ENCODE measurements at places on chromosomes 3 and 15.
A peak's percentile ranks its signal among the peaks of the same experiment; 100 is the strongest.

GRCh38 chr3:190130696-190131095 lies 10.0 kb upstream of the P3H2 start:
- DNase-seq, result no peak

- no peak for DNase-seq
These were observed 42.2 kb upstream of the NR2E3 start for GRCh38 chr15:71768184-71768583.

DNA sequence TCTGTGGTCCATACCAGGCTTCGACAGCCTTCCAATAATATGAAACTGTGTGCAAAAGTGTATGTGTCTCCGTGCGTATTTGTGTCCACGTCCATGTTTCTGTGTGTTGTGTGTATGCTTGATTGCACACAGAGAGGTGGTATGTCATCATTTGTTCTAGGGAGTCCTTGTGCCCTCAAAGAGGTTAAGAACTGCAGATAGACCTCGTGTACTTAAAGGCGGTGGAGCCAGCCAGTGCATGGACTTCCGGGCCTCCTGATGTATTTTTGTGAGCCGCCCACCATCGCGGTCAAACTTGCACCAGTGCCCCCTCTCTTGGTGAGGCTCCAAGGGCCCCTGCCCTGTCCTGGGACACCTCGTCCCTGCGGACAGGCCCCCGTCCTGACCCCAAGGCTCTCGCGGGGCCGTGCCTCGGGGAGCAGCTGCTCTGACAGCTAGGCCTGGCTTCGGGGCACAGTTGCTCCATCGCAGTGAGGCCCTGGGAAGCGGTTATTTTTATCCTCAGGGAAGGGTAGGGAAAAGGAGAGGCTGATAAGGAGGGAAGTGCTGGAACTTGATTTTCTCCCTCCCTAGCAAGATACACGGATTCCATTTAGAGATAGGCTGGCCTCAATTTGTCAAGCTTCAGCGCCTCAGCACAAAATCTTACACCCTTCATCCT lies 1.2 kb upstream of the RYK start:
- peak; percentile 16 for DNase-seq

DNA sequence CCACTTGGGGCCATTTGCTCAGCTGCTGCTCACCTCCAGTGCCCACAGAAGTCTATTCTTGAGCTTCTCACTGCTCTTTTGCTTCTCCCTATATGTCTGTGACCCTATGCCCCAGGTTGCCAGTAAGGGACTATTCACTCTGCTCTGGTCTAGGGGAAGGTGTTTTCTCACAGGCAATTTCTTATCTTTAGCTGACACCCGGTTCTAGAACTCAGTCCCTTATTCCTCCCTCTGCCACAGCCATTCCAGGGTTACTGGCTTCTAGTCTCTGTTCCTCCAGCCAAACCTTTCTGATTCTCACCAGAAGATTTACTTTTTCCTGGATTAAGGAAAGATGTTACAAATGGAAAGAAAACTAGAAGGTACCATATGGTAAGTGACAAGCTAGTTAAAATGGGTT lies 574.0 kb downstream of the NTRK3 start:
- DNase-seq, result no peak

- no peak for DNase-seq
These were observed 2.6 kb downstream of the LIMD1 start for GRCh38 chr3:45597171-45597570.

GRCh38 chr15:26879706-26880105 lies 12.8 kb downstream of the GABRA5 start:
- no peak for DNase-seq

DNA sequence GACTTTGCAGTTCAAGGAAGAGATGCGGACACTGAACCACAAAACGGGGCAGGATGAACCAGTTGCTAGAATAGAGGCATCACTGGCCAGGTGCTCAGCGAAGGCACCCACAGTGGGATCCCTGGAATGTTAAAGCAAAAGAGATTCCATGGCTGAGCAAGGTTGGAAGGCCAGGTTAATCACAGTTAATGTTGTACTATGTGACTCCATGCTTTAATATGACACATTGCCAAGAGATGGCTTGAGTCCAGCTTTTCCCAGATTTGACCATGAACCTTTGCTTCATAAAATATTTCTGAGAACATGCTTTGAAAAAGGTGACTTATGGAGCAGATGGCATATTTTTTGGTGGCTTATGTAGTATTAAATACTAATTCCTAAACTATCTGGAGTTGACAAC lies 76.2 kb upstream of the CMTM7 start:
- no peak for DNase-seq

DNA sequence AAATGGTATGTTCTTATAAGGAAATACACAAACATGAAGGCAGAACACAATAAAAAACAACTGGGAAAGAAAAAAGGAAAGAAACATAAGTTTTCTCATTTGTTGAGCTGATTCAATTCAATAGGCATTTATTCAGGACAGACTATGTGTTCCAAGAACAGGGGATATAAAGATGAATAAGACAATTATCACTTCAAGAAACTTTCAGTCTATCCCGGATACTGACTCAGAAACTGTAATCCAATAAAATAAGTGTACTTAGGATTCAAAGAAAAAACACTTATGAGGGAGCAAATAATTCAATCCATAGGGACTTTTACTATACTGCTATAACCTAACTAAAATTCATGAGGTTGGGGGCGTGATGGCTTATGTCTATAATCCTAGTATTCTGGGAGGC lies 3.5 kb upstream of the POPDC2 start:
- no peak for DNase-seq

GRCh38 chr3:12224181-12225147 lies 64.4 kb upstream of the PPARG start:
- DNase-seq, result no peak

All from SK-N-SH (cell line).